ENCODE measurements at places on chromosomes 3 and 15.

DNA sequence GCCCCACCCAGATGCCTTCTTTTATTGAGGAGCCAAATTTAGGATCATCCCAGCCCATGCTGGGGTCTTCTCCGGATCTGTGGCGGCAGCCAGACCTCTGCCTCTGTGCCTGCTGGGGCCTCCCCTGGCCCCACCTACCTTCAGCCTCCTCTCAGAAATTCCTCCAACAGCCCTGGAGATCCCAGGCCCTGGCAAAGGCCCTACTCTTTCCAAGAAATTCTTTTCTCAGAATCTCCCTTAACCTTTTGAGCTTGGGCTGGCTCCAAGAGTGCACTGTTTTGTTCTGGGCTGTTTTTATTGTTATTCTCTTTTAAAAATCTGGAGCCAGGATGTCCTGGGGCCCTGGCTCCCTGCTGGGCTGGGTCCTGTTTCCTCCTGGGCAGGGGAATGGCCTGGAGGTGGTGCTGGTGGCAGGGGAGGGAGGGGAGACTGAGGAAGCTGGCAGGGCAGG lies 57.8 kb downstream of the GRIP2 start:
- no peak for DNase-seq

DNA sequence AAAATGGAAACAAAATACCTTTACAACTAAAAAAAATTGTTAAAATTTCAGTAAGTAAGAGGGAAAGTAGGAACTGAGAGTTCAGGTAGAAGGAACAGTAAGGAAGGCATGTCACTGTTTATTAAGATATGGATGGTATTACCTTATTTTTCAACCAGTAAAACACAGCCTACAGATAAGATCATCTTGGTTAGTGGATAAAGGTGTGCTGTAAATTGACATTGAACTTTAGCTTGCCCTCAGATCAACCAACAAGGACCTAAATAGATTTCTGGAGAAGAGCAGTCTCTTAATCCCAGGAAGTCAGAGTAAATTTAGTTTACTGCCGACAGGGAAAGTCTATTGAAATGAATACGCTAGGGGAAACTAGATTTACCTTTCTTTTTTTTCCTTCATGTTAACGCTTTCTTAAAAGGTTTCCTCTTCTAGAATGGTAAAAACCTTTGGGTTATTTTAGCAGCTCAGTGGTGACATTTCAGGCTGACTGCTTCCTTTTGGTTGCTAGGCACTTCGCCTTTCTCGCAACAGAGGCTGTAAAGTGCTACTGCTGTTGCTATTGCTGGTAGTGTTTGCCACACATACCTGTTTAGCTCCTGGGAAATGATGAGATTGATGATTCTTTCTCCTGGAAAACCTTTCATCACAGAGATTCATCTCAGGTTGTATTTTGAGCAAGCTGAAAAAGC lies 12.9 kb downstream of the DZIP3 start:
- DNase-seq, result peak; percentile 74

- no peak for DNase-seq
Observed at GRCh38 chr3:52367891-52368880, 52.1 kb downstream of the DNAH1 start.

GRCh38 chr15:71290002-71290401 lies 174.7 kb downstream of the THSD4 start:
- DNase-seq, result no peak

GRCh38 chr3:138477120-138477519 lies 42.7 kb downstream of the ESYT3 start:
- DNase-seq, result no peak

DNA sequence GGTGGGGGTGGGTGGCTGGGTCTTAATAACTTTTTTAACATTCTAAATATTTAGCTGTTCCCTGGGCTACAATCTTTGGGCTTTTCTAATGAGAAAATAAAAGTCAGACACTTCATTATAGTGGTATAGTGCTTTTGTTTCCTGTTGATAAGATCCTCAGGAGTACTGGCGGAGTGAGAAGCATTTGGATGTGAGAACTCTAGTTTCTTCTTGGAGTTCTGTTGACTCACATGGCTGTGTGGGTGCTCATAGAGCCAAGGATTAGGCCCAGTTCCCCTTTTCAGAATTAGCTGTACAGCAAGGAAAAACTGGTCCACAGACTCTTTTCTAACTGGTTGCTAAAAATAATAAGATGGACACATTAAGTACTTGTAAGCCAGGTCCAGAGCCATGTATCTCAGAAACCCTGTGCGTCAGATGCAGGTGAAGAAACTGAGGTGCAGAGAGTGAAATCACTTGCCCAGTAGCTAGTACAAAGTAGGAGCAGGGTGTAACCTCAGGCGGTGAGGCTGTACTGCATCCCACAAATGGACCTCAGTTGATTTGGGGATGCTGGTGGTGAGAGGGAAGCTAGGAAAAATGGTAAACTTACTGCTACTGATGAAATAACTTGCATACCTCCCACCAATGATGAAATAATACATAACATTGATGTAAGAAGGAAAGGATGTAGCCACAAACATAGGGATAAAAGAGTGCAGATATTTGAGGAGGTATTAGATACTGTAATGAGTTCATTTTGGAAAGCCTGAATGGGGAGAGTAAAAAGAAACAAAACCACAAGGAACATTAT lies 2.3 kb downstream of the ITPR1 start:
- no peak for DNase-seq

GRCh38 chr3:125156456-125156855 lies 56.1 kb downstream of the SLC12A8 start:
- no peak for DNase-seq

DNA sequence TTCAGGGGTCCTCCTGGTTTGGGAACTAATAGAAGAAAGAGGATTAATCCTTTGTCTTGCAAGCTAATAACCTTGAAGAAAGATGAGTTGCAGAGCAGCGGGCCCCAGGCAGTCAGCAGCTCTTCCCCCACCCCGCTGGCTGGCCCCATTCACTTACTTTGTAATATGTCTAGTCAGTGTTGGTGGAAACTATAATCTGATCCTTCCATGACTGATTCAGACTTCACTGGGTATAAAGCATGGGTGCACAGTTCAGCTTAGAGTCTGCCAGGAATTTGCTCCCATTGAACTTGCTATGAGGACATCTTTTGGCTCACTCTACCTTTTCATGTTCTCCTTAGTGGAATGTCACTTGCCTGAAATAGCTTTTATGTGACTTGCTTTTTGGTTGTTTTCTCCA lies 117.7 kb downstream of the CCNL1 start:
- no peak for DNase-seq

DNA sequence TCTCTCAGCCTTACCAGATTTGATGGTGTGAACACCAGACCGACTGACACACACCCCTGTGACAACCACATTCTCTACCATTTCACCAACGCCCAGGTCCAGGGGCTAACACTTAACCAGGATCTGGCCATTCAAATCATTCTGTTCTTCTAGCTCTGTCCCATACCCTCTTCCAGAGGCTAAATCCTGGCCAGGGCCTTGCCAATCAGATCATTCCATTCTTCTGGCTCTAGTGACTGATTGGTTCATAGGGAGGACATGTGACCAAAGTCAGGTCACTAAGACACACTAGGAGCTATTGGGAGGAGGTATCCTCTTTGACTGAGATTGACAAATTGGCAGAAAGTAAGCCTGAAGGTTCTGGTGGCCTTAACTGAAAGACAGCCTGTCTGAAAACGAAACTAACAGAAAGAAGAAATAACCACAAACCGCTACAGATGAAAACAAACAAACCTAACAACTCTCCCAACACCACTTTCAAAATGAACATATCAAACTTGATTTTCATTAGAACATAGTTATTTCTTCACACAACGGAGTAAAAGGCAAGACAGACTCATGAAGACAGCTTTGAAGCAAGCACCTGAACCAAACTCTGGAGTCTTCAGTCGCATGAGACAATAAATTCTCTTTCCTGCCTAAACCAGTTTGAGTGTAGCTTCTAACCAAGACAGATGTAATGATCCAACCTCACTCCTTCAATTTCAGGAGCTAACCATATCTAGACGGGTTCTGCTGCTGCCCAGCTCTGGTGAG lies 68.5 kb downstream of the TRANK1 start:
- peak; percentile 83 for DNase-seq

DNA sequence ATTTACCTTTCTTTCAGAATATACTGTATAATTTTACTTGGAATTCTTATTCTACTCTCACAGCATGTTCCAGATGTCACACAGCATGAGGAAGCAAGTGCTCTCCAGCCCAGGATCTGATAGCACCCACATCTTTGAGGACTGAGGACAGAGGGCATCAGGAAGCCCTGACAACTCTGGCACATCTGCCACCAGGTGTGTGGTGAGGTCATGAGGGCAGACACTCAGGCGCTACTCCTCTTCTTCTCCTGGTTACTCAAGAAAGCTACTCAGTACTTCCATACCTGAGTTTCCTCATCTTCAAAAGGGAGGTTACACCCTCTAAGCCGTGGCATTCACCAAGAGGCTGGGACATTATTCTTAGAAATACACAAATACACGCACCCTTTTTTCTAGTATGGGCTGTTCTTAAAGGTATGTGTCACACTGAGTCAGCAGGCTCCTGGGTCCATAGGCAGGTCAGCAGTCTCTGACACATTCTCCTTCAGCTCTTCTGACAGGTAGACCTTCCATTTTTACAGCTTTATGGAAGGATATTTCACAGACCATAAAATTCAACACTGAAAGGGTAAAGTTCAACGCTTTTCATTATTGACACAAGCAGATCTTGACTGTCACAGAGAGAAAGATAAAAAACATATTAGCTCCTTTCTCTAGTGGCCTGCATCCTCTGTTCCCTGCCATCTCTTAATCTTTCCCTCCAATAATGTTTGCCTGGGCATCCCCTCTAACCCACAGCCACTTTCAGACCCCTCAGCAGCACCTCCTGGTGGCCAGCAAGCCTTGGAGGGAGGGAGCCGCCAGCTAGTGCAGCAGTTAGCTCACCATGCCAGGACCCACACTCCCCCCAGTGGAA lies 103.2 kb upstream of the TJP1 start:
- no peak for DNase-seq

GRCh38 chr3:54793171-54793570 lies 134.7 kb downstream of the LRTM1 start:
- no peak for DNase-seq

DNA sequence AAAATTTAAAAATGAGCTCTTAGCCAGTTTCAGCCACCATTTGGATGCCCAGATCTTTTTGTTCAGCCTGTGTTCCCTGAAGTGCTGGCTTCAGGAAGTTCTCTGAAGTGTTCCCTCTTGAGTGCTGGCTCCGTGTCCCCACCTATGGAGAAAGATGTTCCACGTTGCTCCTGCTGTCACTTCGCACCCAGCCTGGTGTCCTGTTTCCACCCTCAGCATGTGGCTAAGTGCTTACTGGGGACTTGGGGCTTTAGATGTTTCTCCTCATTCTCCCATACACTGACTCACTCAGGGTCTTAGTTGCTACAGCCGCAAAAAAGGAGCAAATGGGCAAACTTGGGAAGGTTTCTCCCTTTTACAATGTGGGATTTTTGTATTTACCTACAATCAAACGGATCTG lies 16.6 kb downstream of the CHCHD6 start:
- DNase-seq, result no peak

Data from CD4-positive, alpha-beta T cell treated with Interleukin-17A for 1 hour (primary cell).